ENCODE measurements at places on chromosomes 6 and 20. TPM values are rescaled to one million over a fixed set of nuclear protein-coding genes. Genes with fewer than 3 reads are reported as not detected.

Gene CST2
- not detected for polyA plus RNA-seq

Gene HNF4A
- polyA plus RNA-seq = 73.1 TPM

Gene CLIC5
- polyA plus RNA-seq = 212 TPM

Gene RAET1L
- polyA plus RNA-seq = not detected

Gene MAFB
- 133 TPM for polyA plus RNA-seq

Gene SUPT3H
- polyA plus RNA-seq = 24.1 TPM

Gene COL9A1
- polyA plus RNA-seq = 44.0 TPM

Gene RAB44
- polyA plus RNA-seq = 0.04 TPM

Gene RNF182
- 3.5 TPM for polyA plus RNA-seq

Gene TBPL1
- polyA plus RNA-seq = 47.3 TPM

Gene LY6G6C
- 0.69 TPM for polyA plus RNA-seq

- no peak for DNase-seq
Observed at GRCh38 chr20:64010711-64011237, 25.2 kb upstream of the C20orf204 start.

DNA sequence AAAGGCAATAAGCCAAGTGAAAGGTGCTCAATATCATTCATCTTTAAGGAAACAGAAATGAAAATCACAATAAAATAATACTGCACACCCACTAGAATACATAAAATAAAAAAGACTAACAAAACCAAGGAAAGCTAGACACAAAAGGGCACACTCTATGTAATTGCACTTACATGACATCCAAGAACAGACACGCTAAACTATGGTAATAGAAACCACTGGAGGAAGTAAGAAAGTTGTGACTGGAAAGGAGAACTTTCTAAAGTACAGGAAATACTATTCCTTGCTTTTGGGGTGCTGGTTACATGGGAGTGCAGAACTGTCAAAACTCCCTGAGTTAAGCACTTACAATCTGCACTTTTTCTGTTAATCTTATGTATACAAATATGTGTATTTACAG lies 253.7 kb upstream of the RUNX2 start:
- no peak for DNase-seq

DNA sequence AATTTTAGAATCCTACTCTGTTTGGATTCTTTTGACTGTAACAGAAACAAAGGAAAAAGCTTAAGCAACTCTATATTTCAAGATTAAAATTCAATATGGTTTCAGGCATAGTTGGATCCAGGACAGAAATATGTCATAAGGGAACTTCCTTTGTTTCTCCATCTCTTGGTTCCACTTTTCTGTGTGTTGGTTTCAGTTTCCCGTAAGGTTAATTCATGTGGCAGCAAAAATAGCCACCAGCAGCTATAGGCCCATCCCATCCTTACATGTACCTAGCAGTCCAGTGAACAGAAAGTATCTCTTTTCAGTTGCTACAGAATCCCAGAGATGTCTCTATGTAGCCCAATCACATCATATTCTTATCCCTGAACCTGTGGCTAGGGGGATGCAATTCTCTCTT lies 8.8 kb upstream of the FAM8A1 start:
- no peak for DNase-seq

- no peak for DNase-seq
Observed at GRCh38 chr6:13273202-13273930, 55.0 kb downstream of the TBC1D7 start.

GRCh38 chr6:150592377-150592995 lies 7.2 kb upstream of the PLEKHG1 start:
- no peak for DNase-seq

DNA sequence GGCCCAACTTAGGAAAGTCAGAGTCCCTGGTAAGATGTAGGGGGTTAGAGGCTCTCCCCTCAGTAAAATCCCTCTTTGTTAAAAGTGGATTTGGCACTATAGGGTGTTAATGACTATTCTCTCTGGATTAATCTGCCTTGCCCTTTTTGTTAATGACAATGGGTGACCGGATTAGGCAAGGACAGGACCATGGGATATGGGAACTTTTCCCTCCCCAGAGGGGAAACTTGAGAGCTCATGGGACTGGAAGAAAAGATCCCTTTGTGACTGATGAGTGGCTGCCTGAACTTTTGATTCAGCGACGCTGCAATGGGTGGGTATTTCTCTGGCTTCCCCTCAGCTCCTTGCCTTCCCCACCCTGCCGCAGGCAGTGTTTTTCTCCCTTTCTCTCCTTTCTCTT lies 12.2 kb upstream of the TAAR9 start:
- DNase-seq = no peak

DNA sequence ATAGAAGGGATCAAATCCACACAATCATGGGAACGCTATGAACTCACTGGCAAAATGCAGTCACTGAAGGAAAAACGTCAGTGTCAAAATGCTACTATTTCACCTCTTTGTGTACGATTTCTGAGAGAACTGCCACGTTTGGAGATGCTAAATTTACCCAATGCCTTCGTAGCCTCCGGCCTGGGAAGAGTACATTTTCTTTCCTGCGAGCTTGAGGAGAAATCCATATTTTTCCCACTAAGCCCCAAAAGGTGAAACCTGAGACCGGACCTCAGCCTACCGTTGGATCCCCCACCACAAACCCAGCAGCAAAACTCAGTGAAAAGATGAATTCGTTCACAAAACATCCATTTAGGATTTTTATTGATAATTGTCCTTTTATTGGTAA lies 131.7 kb downstream of the GPX5 start:
- DNase-seq = no peak

GRCh38 chr6:88650029-88650619 lies 313.3 kb downstream of the RNGTT start:
- no peak for DNase-seq

- no peak for DNase-seq
Observed at GRCh38 chr6:72709431-72709830, 87.6 kb downstream of the KCNQ5 start.

DNA sequence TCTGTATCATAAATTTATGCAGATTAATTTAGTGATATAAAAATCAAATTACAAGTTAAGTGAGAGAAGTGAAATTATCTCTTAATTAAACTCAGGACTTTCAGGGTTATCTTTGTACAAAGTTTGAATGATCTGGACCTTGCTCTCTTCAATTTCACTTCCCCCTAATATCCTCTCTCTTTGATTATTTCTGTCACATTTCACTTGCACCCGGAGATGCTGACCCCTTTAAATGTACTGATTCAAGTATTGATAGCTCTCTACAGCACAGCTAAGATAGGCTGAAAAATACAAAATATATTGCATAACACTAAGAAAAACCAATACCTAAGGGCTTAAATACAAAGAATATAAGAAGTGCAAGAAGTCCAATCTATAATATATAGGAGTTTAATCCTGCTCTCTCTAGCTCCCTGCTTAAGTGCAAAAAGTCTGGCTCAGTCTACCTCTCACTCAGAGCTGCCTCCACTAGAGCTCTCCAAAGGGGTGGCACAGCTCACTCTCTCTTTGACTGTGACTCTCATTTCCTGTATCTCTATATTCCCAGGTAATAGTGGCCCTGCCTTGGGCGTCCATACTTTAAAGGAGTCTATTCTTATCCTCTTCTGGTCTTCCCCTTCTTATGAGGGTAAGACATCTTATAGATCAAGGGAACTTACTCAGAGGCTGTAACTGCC lies 588.4 kb downstream of the RFPL4B start:
- no peak for DNase-seq

DNA sequence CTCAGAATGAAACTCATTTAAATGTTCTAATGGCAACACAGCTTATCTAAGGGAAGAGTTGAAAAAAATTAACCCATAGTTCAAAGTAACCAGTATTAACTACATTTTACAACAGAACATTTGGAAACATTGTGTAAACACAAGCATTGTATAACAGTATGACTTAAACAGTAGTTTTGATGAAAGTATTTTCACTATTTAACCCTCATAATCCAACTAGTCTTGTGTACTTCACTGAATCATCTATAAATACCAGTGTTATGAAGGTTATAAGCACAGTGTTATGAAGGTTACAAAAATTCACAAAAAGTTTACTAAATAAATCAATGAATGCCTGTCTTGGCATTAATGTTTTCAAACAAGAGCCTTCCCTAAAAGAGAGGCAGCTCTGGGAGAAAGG lies 66.5 kb downstream of the REV3L start:
- DNase-seq = no peak

GRCh38 chr6:157757430-157758403 lies 65.3 kb upstream of the SNX9 start:
- DNase-seq = no peak

DNA sequence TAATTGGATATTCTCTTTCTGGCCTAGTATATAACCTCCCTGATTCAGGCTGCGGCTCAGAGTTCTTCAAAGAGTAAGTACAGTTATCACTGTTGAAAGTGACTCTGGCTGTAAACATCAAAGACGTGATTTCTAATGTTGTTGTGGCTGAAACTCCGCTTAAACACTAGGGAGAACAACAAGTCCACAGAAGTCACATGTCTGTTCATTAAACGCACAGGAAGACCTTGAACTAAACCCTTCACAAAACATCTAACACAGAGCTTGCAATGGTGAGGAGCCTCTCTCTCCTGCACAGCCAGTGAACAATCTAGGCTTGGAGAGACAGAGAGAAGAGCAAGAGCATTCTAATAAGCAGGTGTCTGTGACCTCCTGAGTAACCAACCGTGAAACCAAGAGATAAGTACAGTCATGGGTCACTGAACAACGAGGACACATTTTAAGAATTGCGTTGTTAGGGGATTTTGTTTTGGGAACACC lies 249.3 kb downstream of the PRKN start:
- peak; percentile 11 for DNase-seq

- no peak for DNase-seq
Observed at GRCh38 chr20:10429443-10429981, 4.5 kb downstream of the MKKS start.

- no peak for DNase-seq
Observed at GRCh38 chr20:58646257-58646656, 4.8 kb upstream of the STX16 start.

DNA sequence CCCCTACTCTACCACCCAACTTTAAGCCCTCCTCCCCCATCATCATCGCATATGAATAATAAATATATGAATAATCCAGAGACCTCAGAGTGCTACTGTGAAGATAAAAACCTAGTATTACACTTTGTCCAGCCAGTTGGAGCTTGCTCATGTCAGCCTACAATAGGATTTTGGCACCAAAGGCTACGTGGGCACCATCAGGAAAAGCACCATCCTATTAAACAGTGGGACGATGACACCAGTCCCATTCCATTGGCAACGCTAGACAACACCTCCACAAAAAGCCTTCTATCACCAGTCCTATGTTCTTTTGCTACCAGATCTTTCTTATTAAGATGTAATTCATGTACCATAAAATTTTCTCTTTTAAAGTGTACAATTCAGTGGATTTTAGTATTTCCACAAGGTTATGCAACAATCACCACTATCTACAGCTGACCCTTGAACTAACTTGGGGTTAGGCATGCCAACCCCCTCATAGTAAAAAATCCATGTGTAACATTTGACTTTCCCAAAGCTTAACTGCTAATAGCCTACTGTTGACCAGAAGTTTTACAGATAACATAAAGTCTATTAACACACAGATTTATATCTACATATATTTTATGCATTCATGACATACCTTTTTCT lies 41.1 kb downstream of the CNKSR3 start:
- DNase-seq = no peak

DNA sequence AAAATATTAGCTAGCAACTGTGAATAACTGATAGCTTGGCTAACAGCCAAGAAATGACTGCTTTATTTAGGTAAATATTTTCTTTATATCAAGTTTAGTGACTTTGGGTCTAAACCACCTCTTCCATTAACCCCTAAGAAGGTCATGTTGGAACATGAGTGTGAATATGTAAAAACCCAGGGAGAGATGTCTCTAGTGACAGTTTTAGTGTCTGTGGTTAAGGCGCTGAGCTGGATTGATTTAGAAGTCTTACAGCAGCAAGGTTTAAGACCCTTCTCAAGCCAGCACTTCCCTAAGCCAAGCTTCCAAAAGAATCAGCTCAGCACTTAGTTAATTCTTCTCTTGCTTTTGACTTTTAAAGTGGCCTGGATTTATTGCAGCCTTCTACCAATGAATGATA lies 11.4 kb upstream of the SIRT5 start:
- DNase-seq = peak; percentile 28

- DNase-seq = no peak
Observed at GRCh38 chr20:57460781-57461465, 64.0 kb downstream of the CTCFL start.

GRCh38 chr6:144351379-144352127 lies 66.4 kb downstream of the UTRN start:
- DNase-seq = no peak

DNA sequence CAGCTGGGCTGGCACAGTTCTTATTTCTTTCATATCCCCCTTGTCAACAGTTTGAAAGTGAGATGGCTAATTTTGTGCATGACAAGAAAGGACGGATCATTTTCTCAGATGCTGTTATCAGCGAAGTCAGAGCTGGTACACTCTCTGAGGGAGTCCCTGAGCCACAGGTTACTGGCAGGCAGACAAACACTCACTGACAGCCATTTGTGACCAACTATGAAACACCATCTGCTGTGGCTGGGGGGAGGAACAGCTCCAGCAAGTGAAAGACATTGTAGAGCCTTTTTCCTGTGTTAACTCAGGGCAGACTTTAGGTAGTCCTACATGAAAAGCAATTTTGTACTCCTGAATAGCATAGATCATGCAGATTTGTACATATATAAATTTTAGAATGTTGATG lies 22.2 kb downstream of the OLIG3 start:
- no peak for DNase-seq

DNA sequence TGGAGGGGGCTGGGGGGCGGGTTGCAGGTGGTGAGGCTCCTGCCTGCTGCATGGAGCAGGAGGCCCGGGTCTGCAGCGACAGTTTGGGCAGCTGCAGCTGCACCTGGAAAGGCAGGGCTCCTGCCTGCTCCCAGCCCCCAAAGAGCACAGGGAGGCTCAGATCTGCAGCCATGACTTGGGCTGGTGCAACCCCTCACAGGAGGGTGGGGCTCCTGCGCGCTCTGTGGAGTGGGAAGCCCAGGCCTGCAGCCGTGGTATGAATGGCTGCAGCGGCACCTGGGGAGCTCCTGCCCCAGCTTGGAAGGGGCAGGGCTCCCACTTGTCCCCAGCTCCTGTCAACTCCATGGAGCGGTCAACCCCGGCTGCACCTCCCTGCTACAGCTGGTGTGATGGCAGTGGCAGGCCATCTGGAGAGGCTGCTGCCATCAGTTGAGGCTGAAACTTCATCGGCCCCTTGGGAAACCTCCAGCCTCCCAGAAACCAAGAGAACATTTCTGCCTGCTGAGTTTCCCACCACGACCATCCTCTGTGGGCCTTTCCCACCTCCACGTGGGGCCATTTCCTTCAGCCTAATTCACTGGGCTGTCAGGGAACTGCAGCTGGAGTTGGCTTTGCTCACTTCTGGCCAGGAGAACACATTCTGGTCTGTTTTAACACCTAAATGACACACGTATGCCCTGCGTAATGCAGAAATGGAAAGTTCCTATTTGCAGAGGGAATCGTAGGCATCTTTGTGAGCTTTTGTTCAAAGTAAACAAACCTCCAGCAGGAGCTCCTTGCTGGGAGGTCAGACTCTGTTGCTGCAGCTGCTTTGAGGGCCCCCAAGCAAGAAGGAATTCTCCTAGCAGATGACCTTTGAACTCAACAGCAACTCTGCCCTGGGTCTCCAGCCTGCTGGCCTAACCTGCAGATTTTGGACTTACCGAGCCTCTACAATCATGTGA lies 429.0 kb downstream of the PREX1 start:
- no peak for DNase-seq

Measured in renal pelvis (tissue), 12 donors.